ENCODE measurements at places on chromosomes 5 and 9. TPM values are rescaled to one million over a fixed set of nuclear protein-coding genes. Genes with fewer than 3 reads are reported as not detected.

CENPK gene
- 14.0 TPM for total RNA-seq

GRIA1 gene
- 0.33 TPM for total RNA-seq

HSPB3 gene
- total RNA-seq = not detected

NUTM2G gene
- total RNA-seq = not detected

PIP5K1B gene
- total RNA-seq = 0.19 TPM

GPX3 gene
- 2.3 TPM for total RNA-seq

CTSV gene
- total RNA-seq = 0.67 TPM

BAAT gene
- total RNA-seq = not detected

PRDM9 gene
- not detected for total RNA-seq

LRRC26 gene
- not detected for total RNA-seq

PPP2CA gene
- 92.1 TPM for total RNA-seq

OXCT1 gene
- total RNA-seq = 26.1 TPM

LCN10 gene
- total RNA-seq = not detected

INSL4 gene
- total RNA-seq = not detected

NTNG2 gene
- 0.10 TPM for total RNA-seq

ENG gene
- 209 TPM for total RNA-seq

PCDHGA10 gene
- 9.6 TPM for total RNA-seq
